ENCODE measurements at places on chromosomes 1 and 21.

DNA sequence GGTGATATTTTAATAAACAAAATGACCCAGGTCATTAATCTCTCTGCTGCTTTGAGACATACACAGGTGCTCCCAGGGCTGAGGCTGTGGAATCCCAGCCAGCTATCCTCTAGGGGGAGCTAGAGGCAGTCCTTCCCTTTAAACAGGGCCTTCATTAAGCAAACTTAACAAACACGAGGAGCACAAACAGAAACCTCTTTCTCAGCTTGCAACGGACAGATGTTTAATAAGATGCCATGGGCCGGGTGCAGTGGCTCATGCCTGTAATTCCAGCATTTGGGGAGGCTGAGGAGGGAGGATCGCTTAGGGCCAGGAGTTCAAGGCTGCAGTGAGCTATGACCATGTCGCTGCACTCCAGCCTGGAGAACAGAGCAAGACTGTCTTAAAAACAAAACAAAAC lies 106.7 kb downstream of the HIVEP3 start:
- no peak for DNase-seq
- H3K4me1 ChIP-seq, result peaks cover 5% of the 10 kb centered on the region
- peaks cover 5% of the 10 kb centered on the region for H3K27me3 ChIP-seq
- peak overlapping the region; percentile 22 for H3K4me3 ChIP-seq
- H3K27ac ChIP-seq, result peak overlapping the region; percentile 42

DNA sequence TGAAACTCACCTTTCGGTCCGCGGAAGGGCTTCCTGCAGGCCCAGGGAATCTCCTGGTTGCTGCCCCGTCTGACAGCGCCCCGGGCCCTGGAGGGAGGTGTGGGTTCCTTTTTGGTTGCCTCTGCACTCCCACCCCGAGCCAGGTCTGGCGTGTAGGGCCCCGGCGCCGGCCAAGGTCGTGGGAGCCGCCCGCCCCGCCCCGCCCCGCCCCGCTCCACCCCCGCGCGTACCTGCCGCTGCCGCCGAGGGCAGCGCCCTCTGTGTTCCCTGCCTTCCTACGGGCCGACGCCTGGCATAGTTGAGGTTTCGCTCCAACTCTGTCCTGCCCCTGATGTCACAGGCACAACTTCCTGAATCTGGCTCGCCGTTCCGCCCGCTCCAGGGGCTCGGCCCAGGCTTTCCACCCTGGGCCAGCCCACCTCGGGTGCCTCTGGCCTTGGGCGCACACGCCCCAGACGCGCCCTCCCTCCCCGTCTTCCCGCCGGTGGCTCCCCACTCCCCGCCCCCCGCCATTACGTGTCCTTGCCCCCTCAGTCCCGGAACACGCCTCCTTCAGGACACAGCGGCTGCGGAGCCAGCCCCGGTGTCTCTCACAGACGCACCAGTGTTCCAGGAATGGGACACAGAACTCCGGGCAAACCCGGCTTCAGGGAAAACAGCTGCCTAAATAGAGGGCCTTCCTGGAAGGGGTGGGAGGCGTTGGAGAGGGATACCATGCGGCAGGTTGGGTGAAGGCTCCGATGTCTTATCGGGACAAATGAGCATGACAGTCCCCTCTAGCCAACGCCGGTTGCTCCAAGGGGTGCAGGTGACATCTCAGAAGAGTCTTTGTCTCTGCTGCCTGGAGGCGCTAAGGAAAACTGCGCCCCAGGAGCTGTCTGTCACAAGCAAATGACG lies at the start of gene KIAA0040:
TSS of gene KIAA0040 (minus strand) at position 147 of the 897 bp plus-strand sequence. CDS start 31,763 bp downstream, outside the sequence.
- peak within 1 kb of the TSS; percentile 96 for H3K27ac ChIP-seq
- DNase-seq, result no peak
- peaks cover 56% of the 10 kb centered on the region for H3K27me3 ChIP-seq
- H3K4me1 ChIP-seq, result peaks cover 9% of the 10 kb centered on the region
- H3K36me3 ChIP-seq, result no peaks in the 10 kb centered on the region
- H3K4me3 ChIP-seq, result peak within 1 kb of the TSS; percentile 93

DNA sequence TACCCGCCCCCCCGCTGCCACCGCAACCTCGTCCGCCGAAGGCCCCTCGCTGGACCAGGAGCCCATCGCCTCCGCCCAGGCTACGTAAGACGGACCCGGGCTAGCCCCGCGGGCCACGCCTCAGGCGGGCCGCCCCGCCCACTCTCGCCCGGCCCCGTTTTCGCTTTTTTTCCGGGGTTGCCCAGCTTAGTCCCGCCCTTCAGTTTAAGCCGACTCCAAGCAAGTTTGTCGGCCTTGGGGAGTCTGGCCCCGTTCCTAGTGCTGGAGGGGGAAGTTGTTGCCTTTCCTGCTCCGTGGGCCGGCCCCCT lies 3.0 kb downstream of the RUSC1 start:
- no peaks in the 10 kb centered on the region for H3K27me3 ChIP-seq
- H3K4me3 ChIP-seq, result peak overlapping the region; percentile 90
- DNase-seq, result peak; percentile 85
- H3K27ac ChIP-seq, result peak overlapping the region; percentile 58

- H3K4me3 ChIP-seq, result no peak overlapping the region
- H3K27ac ChIP-seq, result peak overlapping the region; percentile 65
- DNase-seq, result no peak
- H3K4me1 ChIP-seq, result peaks cover 5% of the 10 kb centered on the region
- no peaks in the 10 kb centered on the region for H3K27me3 ChIP-seq
Measured at GRCh38 chr1:224170343-224170742, 12.7 kb upstream of the DEGS1 start.

All from type B pancreatic cell (in vitro differentiated cells).